ENCODE measurements at places on chromosomes 13 and 19.

DNA sequence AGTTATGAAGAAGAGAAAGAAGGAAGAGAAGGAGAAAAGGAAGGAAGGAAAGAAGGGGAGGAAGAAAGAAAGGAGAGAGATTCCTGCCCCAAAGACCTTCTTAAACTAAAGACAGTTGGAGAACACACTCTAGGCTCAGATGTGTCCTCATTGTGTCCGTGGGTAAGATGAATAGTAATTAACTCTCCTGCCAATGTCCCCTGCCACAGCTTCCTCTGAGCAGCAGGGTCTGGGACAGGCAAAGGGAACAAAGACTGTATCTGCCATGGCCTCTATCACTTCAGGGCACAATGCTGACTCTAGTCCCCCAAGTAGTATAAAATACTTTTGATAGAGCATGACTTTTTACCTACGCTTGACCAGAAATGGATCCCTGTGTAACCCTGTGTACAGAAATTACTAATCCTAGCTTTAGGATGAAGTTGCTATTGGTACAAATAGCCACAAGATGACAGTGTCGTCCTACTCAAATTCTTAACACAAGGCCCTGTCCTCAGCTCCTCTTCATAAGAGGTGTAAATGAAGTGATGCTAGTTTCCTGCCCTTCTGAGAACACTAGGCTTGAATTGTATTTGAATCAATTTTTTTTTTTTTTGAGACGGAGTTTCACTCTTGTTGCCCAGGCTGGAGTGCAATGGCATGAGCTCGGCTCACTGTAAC is 186.2 kb upstream of the GPR12 start:
- no peak for DNase-seq

DNA sequence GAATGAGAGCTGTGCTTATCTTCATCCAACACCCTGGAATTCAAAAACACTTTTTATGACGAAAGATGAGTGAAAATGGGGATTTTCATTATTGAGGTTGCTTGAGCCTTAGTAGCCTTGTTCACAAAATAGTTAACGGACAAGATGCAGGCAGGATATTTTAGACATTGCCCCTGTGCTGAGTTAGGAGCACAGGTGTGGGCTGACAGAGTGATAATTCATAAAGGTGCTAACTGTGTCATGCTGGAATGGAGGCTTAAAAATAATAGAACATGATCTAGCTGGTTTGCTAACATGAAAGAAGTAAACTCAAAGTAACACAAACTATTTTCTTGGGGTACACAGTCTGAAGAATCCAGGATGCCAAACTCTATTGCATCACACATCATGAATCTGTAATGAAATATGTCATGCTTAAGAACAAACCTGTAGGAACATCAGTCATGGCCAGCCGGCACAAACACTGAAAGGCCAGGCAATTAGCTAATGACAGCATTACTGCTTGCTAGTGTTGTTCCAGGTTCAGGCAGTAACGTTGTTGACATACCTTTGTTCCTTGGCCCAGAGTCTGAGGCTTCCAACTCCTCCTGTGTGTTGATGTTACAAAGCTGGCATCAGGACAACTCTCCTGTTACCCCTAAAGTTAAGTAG is 55.3 kb downstream of the FRY start:
- no peak for DNase-seq

GRCh38 chr13:44155422-44156293 is 218.0 kb upstream of the SERP2 start:
- DNase-seq: no peak

DNA sequence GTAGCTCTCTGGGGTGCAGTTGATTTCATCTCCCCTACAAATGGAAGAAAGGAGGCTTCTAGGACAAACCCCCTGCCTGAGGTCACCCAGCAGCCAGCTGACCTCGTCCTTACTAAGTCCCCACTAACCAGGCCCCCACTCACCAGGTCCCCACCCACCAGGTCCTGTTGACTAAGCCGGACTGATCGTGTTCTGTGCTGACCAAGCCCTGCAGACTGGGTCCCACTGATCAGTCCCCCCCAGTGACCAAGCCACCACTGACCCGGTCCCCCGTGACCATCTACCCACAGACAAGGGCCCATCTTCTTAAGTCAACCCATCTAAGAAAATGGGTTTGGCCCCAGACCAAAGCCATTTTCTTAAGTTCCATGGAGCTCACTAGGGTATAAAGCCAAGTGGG is 36.8 kb upstream of the TPM4 start:
- no peak for DNase-seq

DNA sequence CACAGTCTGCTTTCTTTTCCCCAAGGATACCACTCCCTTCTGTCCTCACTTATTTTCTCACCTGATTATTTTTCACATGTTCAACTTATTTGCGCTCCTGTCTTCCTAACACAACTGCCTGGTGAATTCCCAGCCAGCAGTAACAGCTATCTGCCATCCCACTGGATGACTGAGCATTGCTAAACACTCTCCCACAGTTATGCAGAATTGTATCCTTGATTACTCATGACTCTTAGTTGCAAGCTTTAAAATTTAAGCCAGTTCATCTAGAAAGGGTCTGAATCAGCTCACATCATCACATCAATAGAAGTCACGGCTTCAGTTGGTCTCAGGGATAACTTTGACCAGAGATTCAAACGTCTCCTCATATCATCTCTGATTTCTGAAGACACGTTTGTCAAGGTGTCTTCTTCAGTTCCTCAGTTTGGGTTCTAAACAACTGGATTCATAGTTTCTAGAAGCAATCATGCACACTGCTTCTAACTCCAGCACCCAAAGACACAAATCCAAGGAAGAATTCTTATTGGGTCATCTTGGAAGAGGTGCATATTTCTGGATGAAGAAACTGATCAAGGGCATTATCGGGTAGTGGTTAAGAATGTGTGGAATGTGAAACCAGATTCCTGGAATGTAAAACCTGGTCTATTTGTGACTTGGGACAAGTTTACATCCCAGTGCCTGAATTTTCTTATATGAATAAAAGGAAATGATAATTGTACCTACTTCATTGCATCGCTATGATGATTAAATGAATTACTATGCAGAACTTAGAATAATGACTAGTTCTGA is 13.9 kb upstream of the DACH1 start:
- no peak for DNase-seq

- no peak for DNase-seq
Measured at GRCh38 chr13:97715763-97716162, 237.7 kb upstream of the IPO5 start.

- DNase-seq: no peak
Measured at GRCh38 chr19:32168606-32169005, 176.8 kb upstream of the ZNF507 start.

DNA sequence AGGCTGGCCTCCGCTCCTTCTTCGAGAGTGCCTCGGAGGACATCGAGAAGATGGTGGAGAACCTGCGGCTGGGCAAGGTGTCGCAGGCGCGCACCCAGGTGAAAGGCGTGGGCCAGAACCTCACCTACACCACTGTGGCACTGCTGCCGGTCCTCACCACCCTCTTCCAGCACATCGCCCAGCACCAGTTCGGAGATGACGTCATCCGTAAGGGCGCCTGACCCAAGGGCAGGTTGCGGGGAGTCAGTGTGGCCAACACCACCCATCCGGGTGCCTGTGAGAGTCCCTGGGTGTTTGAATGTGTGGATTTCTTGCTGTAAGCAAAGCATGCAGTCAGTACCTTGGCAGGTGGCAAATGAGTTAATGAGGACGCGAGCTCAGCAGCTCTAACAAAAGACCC is 78.8 kb downstream of the RYR1 start:
- no peak for DNase-seq

- DNase-seq: no peak
Measured at GRCh38 chr19:58545286-58546018, 1.6 kb downstream of the TRIM28 start.

GRCh38 chr19:416416-416815 is 7.5 kb upstream of the C2CD4C start:
- DNase-seq: no peak

DNA sequence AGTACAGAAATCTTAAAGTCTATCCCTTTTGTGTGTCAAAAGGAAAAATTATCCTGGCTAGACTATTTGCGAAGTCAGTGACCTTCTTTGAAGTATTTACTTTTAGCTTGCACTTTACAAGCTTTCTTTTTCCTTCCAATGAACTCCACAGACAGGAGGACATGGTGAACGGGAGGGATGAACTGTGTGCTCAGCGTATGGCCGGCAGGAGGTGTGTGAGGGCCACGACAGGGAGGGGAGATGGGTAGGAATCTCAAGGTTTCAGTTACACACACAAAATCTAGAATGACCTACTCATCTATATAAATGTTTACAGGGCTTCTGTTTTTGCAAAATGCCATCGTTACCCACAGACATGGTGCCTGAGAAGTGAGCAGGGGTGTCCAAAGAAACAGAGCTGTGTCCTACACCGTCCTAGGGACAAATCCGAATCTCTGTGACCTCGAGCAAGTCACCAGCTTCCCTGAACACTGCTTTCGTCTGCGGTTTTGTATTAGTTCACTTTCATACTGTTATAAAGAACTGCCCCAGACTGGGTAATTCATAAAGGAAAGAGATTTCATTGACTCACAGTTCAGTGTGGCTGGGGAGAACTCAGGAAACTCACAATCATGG is 537.2 kb downstream of the LIG4 start:
- no peak for DNase-seq

- no peak for DNase-seq
Measured at GRCh38 chr13:106220211-106220610, 315.3 kb downstream of the EFNB2 start.

DNA sequence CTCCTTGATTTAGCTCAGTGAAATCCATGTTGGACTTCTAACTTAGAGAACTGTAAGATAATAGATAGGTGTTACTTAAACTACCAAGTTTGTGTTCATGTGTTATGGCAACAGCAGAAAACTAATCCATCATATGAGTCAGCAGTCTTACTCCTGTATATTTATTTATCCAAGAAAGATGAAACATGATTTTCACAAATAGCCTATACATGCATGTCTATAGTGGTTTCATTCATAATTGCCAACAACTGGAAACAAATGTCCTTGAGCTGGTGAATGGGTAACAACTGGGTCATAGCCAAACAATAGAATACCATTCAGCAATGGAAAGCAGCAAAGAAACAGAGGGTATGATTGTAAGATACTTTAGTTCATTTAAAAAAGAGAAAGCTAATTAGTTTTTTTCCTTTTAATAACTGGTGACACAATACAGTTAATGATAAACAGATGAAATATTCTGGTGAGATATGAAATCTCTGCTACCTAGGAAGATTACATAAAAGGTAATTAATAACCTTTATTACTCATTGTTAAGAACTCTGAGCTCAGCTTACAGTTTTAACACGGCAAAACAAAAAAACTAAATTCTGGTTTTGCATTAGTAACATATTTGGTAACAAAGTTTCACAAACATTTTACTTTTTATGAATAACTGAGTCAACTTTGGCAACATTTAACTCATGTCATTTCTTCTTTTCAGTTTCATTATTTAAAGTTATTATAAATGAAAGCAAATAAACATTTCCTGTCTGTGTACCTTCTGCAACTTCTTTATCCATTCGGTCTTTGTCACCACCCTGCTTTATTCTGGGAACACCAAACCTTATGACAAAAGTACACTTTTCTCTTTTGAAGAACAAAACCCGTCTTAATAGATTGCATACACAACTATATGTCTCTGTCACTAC is 181.3 kb downstream of the LIG4 start:
- no peak for DNase-seq

GRCh38 chr13:81670048-81670447 is 1329.1 kb upstream of the SPRY2 start:
- DNase-seq: no peak

DNA sequence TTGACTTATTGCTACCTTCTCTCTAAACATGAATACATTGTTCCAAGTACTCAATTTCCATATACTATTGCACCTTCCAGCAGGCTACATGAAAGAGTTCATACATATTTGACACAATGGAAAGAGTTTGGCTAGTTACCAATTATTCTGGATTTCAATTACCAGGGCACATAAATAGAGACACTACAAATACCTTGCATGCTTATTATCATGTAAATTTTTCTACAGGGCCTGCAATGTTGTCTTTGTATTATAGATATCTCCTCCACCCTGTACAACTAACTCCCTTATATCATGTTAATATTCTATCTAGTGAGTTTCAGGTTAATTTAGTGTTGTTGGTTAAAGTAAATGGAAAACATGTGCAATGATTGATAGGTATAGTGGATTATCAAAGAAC is 540.7 kb upstream of the SLITRK5 start:
- DNase-seq: no peak

DNA sequence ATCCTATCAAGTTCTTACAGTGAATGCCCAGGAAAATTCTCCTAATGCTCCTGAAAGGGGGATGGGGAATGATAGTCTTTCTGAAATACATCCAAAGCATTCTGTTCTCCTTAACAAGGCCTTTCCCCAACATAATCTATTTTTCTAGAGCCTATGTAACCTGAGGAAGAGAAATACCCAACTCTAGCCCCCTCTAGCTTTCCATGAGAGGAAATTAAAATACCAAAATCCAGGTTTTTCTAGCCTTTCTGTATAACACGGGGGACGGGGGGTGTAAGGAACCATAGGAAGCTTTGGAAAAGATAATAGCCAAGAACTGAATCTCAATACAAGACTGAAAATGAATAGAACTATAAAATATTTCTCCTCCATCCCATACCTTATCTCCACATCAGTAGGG is 815.9 kb downstream of the SLITRK6 start:
- no peak for DNase-seq

DNA sequence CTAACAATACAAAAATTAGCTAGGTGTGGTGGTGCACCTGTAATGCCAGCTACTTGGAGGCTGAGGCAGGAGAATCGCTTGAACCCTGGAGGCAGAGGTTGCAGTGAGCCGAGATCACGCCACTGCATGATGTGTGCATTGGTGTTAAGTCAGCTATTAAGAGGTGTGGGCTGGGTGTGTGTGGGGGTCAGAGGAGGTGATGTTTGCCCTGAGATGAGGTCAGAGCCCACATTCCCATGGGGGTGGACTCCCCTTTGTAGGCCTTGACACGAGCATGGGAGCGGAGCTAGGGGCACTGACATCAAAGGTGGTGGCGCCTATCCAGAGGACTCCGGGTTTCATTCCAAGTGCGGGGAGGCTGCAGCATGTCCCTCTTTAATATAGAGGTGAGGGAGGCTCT is 34.6 kb upstream of the LDLR start:
- no peak for DNase-seq

DNA sequence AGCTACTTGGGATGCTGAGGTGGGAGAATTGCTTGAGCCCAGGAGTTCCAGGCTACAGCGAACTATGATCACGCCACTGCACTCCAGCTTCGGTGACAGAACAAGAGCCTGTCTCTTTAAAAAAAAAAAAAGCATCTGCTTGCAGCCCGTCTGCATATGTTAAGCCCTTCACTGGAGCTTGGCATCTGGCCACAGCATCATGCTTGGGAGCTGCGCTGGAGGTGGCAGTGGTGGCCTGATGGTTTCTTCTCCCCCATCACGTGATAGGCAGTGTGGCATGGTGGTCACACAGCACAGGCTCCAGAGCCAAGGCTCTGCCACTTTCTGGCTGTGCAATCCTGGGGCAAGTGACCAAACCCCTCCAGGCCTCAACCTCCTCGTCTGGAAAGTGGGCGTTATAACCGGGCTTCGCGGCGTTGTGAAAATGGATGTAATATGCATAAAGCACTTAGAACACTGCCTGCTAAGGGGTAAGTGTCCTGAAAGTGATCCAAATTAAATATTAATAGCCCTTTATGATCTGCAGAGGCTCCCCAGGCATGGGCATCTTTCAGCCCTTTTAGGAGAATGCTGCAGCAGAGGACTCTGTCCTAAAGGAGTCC is 24.4 kb downstream of the MARK4 start:
- DNase-seq: no peak
